ENCODE measurements at places on chromosomes 2 and 18.
A peak's percentile ranks its signal among the peaks of the same experiment; 100 is the strongest.

DNA sequence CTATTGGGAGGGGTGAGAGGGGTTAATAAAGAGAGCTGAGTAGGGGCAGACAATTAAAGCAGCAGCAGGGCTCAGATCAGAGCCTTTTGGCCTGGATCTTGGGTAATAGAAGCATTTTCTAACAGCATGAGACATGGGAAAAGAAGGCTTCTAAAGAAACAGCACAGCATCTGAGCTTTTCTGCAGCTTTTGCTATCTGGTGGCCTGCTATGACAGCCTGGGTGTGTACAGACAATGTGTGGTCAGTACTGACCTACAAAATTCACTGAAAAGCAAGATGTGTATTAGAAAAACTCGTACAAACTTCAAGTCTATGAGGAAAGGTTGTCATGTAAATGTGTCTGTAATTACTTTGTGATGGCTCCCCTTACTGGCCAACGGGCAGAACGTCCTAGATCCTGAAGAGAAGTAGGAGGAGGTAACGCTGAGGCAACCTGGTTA is 95.6 kb downstream of the GALNT3 start:
- no peak for DNase-seq

GRCh38 chr2:147331790-147332419 is 512.9 kb upstream of the ACVR2A start:
- DNase-seq, result no peak

- no peak for DNase-seq
Observed at GRCh38 chr2:83221258-83221657, 1237.8 kb downstream of the SUCLG1 start.

DNA sequence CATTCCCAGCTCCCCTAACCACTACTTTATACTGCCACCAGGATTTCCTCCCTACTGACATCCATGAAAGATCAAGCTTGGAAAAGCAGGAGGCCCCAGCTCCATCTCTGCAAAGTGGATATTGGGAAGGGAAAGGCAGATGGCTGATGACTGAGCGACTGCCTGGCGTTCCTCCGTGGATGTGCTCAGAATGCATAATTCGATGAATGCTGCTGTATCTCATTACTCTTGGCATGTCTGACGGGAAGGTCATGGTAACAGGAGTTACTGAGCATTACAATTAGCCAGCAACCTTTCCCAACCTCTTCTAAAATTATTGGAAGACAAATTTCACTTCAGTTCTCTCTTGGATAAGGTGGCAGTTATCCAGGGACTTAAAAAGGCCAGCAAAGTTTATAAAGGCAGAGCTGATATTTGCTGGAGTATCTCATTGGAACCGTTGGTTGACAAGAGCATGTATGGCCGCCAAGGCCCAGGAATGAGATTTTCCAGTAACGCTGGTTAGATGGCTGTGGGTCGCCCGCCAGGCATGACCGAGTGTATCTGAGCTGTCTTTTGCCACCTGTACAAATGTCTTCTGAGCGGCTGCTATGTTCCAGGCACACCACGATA is 34.5 kb downstream of the KCNE4 start:
- DNase-seq, result no peak

DNA sequence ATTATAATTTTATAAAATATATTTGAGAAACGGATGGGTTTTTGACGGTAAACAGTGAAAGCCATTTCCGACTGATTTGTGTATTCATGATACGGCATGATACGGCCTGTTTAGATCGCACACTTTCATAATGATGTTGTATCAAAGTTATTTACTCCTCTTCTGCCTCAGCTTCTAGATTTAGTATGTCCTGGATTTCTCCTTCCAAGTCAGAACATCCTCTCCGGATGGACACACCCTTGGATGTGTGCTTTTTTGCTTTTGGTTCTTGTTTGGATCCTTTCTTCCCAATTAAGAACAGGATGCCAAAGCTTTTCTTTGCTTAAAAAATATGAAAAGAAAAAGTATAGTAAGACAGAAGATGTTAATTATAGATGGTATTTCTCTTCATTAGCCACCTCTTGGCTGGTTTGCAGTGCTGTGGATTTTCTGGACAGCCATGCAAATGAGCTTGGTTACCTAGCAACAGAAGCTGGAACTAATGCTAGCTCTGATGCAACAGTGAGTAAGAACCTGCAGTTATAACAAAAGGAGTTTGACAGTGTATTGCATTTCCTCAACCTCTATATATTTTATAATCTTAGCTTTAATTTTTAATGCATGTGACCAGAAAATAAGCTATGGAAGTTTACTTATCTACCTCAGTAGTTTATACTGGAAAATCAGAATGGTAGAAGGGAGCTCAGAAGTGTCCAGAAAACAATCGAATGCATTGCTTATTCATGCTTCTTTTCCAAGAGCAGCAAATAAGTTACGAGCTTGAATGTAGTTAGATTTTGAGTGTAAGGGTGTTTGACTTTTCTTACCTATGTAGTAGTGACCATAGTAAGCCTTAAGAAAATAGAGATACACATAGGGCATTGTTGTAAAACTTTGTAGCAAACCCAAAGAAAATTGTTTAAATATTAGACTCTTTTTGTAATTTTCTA is 27.9 kb downstream of the RMND5A start:
- DNase-seq, result no peak

GRCh38 chr2:201220102-201220570 is 37.2 kb downstream of the CASP10 start:
- DNase-seq, result no peak

DNA sequence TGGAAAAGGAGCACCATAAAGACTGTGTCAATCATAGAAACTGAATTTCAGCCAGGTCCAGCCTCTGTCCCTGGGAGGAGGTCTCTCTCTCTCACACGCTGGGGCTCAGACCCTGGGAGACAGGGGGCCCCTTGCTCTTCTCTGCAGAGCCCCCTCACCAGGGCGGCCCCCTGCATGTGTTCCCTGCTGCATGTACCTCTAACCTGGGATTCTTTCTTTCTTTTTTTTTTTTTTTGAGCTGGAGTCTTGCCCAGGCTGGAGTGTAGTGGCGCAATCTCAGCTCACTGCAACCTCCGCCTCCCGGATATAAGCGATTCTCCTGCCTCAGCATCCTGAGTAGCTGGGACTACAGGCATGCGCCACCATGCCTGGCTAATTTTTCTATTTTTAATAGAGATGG is 46.5 kb downstream of the TPO start:
- DNase-seq, result no peak

GRCh38 chr2:36777788-36778187 is 81.3 kb downstream of the VIT start:
- no peak for DNase-seq

DNA sequence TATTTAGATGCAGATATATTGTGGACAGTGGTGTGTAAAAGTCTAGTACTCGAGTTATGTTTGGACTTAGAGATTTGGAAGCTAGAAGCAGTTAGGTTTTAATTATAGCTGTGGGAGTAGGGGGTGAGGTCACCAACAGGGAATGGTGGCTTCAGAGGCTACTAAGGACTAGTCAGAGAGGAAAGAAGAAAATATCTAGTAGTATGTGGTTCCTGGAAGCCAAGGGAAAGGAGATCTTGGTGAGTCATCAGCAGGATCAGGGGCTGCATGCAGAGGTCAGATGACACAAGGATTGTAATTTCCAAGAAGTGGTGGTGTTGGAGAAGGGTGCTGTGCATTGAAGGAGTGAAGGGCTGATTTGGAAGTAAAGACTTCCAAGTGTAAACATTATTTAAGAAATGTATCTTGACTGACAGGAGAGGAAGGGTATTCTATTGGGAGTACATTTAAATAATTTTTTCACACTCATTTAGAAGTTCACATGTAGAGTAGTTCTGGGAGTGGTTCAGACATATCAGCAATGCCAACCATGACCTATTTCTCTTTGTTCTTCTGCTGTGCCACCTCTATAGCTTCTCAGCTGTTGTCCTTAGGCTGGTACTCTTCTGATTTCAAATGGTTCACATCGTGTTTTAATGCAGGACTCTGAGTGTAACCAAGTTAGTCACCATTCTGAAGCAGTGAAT is 59.1 kb downstream of the ACSL3 start:
- DNase-seq, result no peak

DNA sequence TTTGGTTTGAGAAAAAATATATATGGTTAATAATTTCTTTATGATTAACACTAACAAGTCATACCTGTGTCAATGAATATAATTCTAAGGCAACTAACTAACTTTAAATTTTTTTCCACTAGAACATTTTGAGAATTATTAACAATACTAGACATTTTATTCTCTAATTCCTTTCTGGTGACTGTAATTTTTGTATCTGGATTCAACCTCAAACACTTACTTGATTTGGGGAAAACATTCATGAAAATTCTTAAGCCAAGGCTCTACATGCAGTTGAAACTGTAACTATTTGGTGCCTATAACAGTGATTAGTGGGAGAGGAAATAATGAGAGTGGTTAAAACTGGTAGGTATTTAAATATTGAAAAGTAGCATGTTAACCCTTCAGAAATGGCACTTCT is 546.5 kb upstream of the KLHL29 start:
- no peak for DNase-seq

DNA sequence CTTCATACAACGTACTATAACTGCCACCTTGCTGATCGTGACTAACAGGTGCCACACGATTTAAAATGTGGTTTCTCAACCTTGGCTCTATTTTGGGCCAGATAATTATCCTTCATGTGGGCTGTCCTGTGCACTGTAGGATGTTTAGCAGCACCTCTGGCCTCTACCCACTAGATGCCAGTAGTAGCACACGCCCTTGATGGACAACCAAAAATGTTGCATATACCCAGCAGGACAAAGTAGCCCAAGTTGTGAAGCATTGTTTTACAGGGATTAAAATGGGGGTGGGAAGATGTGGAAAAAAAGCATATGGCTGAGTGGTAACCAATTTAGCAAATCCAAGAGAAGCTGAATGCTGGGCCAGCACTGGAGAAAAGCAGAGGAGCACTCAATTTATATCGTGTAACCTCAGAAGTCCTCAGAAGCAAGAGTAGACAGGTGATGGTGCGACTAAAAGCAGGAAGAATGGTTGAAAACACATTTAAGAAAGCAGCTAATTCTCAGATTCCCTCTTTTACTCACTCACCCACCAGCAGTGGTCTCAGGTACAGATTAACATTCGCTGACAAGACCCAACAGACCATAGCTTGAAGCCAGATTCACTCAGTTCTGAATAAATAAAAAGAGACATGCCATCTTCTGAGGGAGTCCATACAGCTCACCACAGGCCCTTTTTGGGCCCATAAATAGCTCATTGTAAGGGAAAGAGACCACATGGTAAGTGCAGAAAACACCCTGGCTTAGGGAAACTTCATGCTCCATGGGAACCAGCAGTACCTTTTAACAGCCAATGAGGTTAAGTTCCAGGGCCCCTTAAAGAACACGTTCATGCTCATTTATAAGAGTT is 50.6 kb downstream of the RAPH1 start:
- no peak for DNase-seq

GRCh38 chr2:70992945-70993853 is 1.5 kb downstream of the TEX261 start:
- no peak for DNase-seq

GRCh38 chr2:179172894-179173293 is 91.7 kb downstream of the SESTD1 start:
- no peak for DNase-seq

GRCh38 chr2:1617425-1618021 is 126.8 kb downstream of the PXDN start:
- no peak for DNase-seq

DNA sequence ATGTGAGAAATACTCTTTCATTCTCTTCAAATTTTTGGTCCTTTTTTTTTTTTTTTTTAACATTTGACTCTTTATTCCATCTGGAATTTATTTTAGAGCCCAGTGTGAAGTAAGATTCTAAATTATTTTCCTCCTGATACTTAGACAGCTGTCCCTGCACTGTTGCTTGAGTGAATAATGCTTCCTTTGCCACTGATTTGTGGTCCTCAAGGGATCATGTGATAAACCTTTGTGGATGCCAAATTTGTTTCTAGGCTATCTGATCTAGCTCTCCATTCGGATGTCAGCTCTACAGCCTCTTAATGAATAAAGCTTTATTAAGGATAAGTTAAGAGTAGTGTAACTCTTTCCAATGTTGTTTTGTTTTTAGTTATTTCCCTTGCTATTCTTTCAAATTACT is 142.3 kb downstream of the SMAD7 start:
- DNase-seq, result no peak

DNA sequence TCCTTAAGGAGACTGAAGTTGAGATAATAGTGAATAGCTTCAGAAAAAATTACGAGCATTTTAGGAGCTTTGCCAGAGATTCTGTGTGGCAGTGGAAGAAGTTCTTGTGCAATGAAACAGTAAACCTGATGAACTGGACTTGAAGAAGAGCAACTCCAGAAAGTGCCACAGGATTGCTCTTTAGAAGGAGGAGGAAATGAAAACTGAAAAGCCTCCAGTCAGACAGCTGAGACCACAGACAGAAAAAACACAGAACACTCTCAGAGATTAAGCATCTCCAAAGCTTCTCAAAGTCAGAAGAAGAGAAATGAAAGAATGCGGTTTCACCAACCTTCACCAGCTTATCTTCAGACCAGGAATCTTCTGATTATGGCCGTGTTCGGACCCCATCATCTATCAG is 329.7 kb upstream of the CNTNAP5 start:
- DNase-seq, result no peak

- no peak for DNase-seq
Observed at GRCh38 chr2:114085992-114086391, 196.1 kb downstream of the ACTR3 start.

DNA sequence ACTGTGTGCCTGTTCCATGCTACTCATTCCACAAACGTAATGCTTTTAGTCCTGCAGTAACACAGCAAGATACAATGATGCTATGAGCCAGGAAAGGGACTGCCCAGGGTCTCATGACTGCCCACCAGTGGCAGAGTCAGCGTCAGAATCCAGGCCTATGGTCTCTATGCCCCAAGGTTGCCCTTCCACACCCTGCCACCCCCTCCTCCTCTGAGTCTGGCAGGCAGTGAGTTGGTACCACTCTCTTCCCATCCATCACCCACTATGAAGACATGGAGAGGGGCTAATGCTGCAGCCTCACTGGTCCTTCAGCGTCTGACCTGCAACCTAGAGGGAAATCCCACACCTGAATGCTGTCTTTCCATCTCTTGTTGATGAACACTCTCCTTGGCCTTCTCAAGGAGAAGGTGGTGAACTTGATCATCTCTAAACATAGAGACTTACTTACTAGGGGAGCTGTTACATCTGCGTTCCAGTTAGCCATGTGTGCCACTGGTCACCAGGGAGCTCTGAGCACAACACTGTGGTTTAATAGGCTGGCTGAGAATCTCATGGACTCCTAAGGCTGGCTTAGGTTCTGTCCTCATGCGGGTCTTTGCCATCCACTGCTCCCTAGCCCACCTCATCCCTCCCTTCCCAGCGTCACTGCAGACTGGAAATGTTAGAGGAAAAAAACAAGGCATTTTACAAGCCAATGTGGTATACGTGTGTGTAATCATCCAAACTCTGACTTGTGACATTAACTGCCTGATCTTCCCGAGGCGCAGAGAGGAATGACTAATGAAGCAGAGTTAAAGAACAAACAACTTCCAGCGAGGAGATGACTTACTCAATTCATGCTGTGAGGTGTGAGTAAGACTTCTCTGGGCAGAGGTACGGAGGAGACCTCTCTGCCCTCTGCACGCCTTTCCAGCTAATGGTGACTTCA is 28.8 kb downstream of the STEAP3 start:
- peak; percentile 21 for DNase-seq

- peak; percentile 4 for DNase-seq
Observed at GRCh38 chr2:179861027-179861415, 391 bp downstream of the ZNF385B start.

GRCh38 chr2:152114366-152114765 is 15.5 kb upstream of the CACNB4 start:
- DNase-seq, result no peak

- DNase-seq, result no peak
Observed at GRCh38 chr2:231227310-231228162, 29.1 kb downstream of the ARMC9 start.

GRCh38 chr2:150232871-150233270 is 254.6 kb downstream of the RND3 start:
- DNase-seq, result no peak

- DNase-seq, result no peak
Observed at GRCh38 chr18:72652990-72653593, 109.0 kb upstream of the CBLN2 start.
